Stimulated activated CD4-positive, alpha-beta T cell treated with anti-CD3 and anti-CD28 coated beads, Interleukin-12 subunit alpha, Interleukin-12 subunit beta, amount 100 ng/mL, for 4 hours (primary cell): ENCODE measurements at places on chromosomes 6 and 20.

- no peak for DNase-seq
Measured at GRCh38 chr20:59972037-59972801, 14.0 kb downstream of the CDH26 start.

DNA sequence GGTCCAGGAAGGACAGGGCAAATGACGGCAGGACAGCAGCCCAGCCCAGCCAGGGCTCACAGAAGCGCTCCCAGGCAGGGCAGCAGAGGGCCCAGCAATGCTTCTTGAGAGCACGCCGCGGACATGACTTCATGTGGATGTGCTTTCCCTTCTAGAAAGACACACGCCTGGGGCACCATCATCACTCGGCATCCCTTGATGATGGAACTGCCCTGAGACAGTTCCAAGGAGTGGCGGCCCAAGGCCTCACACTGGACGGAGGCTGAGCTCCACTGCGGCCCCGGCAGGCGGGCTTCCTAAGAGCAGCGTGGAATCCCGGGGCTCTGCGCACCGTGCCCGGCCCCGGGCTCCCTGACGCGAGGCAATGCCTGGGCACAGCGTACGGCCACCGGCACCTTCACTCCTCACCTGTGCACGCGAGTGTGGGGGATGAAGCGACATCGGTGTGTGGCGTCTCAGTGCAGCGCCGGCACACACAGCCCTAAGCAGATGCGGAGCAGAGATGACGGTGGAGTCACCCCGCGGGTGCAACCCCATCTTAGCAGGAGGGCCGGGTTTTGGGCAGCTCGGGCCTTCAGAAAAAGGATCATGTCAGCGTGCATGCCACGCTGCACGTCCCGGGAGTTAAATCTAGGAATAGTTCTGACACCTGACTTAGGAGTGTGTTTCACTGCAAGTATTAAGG is 86.6 kb downstream of the THBS2 start:
- DNase-seq: no peak

DNA sequence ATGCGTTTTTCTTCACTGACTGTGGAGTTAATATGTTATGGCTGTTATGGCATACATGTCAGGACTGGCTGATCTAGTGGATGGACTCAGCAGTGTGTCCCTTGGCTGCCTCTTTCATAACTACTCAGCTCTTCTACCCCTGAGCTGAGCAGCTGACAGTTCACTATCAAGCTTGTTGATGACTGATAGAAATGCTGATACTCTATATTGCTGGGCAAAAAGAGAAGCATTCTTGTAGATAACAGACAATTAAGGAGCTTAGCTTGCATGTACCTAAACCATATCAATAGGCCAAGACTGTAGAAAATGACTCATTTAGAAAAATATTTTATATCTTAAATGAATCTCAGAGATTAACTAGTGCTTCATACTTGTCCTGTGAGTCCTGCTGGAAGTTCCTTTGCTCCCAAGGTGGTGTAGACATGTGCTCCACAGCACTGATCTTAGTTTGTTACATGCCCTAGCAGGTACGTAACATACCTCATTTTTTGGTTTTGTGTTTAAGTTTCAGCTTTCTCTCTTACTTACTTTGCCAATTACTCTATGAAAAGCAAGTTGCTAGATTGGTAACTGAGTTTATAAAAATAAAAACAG is 236.9 kb downstream of the GMDS start:
- DNase-seq: no peak

DNA sequence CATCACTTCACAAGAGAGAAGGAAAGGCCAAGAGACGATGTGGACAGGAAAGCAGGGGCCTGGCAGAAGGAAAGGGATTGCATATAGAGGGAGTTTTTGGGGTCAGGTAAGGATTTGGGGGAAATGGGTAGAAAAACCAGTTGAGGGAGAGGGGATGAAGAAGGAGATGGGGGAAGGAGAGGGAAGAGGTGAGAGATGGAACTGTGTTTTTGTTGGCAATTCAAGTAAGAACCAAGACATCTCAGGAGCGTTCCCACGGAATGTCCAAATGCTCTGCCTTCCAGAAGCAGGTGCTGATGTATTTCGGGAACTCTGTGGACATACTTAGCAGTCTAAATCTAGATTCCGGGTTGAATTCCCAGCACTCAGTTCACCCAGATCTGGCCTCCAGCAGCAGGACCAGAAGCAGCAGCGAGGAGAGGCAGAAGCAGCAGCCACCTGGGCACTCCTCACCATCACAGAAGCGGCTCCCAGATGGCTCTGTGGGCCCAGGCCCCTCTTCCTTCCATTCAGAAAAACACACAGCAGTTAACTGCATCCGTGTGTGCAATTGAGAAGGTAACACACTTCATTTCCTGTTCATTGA is 88.8 kb downstream of the DZANK1 start:
- DNase-seq: no peak

DNA sequence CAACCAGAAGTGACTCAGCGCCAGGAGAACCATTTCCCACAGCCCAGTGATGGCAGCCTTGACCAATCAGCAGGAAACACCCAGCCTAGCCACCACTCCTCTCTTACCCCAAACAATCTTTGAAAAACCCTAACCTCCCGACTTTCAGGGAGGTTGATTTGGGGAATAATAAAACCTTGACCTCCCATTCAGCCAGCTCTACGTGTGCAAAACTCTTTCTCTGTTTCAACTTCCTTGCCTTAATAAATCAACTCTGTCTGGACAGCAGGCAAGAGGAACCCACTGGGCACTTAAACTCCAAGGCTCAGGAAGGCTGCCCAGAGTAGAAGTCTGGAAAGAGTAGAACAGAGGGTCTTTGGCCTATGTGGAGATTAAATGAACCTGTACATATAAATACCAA is 35.0 kb downstream of the SERPINB1 start:
- no peak for DNase-seq

- DNase-seq: no peak
Measured at GRCh38 chr6:165968408-165968807, 199.2 kb downstream of the TBXT start.

DNA sequence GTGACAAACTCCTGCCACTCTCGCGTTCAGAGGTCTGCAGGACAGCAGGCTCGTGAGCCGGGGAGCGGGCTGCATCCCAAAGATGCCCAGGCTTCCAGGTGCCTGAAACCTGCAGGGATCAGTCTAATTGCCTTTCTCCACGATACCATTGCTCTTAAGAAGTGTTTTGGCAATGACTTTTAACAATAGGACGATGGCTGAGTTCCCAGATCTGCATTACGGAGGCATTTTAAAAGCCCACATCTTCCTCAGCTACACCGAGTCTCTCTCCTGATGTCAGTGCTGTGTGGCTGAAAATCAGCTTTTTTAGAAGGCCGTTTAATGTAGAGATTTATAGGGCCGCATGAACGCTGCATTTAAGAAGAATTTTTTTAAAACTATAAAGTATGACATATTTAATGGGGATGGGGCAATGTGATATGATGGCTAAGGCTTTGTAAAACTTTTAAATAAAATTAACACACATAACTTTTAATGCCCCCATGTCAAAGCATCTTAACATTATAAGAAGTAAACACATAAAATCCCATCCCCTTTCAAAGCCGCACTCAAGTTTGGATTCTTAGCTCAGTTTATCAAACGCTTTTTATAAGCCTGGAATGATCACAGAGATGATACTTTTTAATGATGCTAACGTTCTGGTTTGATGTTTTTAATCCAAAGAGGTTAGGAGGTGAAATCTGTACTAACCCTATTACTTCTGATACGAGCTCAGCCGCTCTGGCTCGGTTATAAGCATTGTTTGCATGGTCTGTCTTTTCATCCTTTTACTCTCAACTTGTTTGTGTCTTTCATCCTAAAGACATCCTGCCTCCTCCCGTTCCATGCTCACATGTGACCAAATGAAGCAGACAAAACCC is 386.0 kb downstream of the SMOC2 start:
- DNase-seq: no peak

GRCh38 chr6:66032626-66033025 is 325.6 kb upstream of the EYS start:
- no peak for DNase-seq
